ENCODE measurements at places on chromosomes 2 and 18.

DNA sequence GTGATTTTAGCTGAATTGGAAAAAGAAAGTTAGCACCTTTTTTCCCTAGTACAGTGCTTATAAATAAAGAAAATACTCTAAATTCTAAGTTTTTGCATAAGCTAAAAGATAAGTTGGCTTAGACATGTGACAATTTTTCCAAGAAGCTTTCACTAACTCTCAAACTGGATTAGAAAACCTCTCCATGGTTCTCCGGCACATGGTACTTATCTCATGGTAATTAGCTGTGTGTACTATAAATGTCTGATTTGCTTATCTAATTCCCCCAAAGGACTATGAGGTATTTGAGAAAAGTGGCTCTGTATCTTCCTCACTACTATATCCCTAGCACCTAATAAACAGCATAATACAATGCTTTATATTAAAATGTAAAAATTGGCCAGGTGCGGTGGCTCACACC is 71.1 kb downstream of the ROCK1 start:
- no peak for DNase-seq

DNA sequence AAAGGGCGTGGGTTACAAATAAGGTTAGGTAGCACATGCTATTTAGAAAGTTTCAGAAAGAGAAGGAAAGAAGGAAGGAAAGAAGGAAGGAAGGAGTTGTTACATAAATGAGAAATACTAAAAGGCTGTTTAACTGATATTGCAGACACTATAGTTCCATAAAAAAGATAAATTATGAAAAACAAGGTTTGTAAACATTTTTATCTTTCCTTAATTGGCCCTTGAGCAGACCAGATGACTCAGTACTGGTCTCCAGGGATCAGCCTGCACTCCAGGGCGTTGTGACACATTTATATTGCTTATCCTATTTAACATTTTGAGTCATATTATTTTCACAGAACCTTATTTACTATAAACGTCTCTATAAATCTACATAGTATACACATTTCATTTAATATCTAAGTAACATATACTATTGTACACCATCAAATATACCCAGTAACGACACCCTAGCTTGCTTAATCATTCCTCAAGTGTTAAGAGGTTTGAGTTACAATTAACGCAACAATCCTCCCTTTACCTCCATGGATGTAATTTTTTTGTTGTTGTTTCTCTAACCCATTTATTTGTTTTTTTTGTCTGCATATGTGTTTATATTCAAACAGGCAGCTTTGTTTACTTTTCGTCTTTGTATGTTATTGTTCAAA is 2.8 kb upstream of the RAB31 start:
- no peak for DNase-seq

DNA sequence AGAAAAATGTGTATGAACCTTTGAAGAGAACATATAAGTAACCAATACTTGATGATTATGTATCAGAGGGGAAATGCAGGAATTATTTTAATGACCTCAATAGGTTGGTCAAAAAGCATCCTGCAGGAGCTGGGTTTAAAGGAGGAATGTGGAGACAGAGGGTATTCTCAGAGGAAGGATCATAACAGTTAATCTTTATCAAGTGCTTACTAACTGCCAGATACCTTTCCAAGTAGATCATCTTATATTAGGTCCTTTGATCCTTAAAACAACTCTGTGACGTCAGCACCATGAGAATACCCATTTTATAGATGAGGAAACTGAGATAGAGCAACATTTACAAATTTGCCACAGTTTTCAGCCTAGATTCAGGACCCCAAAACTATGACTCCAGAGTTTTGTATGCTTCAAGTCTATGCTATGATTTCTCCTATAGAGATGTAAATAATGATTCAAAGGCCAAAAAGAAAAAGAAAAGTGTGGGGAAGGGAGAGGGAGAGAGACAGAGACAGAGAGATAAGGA is 3.0 kb downstream of the RFTN2 start:
- no peak for DNase-seq

DNA sequence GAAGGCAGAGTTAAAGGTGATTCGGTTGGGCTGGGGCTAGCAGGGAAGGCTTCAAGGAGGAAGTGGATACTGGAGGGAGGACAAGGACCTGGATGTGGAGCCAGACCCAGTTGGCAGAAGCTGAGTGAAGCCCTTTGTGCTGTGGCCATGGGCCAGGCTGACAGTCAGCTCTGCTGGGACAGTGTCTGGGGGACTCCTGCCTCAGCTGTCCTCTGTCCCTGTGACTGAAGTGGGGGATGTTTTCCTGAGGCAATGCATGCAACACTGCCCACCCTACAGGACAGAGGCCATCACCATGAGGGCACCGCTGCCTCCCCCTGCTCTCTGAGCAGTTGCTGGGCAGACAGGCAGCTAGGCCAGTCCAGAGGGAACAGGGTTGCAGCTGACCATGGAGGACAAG is 40.0 kb downstream of the ST8SIA5 start:
- no peak for DNase-seq

- DNase-seq = no peak
Observed at GRCh38 chr2:68900496-68901198, 29.4 kb upstream of the BMP10 start.

GRCh38 chr18:78090584-78090983 is 840.9 kb downstream of the GALR1 start:
- peak; percentile 97 for DNase-seq

DNA sequence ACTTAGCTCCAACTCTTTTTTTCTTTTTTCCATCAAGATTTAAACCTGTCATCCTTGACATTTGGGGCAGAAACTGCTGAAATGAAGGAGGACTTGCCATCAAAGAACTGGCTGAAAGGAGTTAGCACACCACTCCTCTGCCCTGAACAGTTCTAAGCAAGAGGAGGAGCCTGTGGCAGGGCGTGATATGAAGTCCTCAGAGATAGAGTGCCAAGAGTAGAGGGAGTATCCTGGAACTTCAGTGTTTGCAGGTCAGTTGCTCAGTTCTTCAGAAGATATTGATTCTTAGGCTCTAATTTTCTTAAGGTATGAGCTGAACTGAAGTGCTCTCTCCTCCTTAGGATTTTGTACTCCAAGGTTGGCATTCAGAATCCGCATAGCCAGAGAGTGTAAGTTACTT is 15.2 kb downstream of the NABP1 start:
- DNase-seq = no peak

DNA sequence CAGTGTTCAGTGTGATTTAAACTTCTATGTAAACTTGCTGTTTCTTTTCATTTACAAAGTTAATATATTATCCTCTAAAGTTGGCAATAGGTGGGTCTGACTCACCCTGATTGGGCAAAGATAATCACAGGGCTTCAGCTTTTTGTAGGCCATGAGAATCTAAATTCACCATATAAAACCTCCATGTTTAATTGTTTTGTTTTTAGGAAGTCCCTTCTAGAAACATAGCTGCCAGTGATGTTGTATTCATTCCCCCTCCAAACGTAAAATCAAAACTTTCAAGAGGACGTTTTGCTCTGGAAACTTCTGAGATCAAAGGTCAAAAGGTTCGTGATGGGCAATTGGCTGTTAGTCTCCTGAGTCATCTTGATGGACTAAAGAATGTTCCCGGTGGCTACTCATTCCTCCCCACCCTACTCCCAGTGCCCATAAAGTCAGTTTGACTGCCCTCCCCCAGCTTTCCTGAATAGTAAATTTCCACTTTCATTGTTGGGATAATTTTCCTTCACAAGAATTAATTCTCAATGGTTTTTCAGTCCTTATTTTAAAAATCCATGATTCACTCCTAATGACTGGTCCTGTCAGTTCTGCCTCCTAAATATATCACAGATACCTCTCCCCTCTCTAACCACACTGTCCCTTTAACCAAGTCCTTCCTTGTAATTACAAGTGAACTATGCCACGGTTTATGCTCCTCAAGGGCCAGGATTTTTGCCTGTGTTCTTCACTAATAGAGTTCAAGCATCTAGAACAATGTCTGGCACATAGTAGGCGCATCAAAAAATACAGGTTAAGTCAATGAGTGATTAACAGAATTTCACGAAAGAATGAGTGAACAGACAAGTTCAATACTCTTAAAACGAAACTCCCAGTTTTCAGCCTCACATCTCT is 164.4 kb upstream of the VRK2 start:
- DNase-seq = no peak

DNA sequence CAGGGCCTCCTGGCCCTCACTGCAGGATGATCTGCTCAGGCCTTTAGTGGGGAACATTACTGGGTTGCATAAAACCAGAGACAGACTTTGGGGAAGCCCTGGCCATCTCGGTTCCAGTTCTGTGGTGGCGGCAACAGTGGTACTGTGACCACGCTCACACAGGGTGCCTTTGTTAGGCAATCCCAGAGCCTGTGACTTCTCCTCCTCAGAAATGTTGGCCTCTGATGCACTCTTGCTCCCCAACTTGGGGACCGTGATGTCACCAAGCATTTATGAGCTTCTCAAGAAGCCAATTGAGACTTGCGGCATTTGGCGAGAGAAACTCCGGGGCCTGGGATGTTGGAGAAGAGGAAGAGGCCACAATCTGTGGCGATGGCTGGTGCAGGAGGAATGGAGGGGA is 80.9 kb upstream of the PKDCC start:
- DNase-seq = no peak

DNA sequence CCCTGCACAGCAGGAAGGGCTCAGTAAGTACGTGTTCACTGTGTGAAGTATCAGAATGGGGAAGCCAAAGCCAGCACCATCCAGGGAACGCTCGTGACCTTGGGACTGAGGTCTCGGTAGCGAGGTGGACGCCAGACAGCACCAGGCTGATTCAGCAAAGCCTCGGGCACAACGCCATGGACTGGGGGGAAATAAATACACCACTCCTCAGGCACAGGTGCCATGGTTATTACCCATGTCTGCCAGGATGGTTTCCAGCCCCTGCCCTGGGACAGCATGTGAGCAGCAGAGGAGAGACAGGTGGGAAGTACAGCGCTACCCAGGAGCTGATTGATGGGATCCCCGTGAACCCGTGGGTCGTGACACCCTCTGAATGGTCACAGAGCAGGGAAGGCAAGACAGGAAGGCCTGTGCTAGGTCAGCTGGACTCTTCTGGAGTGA is 53.0 kb downstream of the REEP1 start:
- no peak for DNase-seq

GRCh38 chr2:171485116-171485515 is 37.2 kb upstream of the CYBRD1 start:
- DNase-seq = no peak
